Osteocyte (in vitro differentiated cells): ENCODE measurements at places on chromosomes 2 and 18. TPM values are rescaled to one million over a fixed set of nuclear protein-coding genes. Genes with fewer than 3 reads are reported as not detected.

DNA sequence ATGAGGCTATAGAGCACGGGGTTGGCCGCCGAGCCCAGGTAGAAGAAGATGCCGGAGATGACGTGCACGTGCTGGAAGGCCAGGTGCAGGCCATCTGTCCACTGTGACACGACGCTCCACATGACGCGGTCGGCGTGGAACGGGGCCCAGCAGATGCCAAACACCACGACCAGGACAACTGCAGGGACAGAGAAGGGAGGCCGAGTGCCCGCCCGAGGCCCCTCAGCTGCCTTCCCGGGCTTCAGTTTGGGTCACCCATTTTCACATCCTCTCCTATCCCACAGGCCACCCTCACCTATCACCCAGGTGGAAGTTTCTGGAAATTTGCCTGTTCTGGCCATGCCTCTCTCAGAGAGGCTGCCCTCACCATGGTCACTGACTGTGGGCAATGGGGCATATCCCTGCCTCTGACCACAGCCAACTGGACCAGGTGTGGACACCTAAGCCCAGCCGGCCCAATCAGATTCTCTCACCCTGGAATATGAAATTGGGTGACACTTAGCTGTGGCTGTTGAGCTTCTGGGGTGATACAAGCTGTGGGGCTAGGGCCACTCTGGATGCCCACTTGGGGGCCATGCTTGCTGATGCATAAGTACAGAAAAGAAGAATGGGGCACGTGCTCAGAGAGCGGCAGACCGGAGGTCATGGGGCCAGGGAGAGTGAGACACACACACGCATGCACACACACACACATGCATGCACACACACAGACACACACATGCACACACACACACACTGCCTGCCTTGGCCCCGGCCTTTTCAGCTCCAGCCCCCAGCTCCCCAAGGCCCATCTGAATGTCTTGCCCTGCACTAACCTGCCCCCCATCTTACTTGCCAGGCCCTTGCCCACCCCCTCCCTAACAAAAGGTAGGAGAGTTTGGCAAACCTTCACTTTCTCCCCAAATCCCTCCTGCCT is 4.7 kb downstream of the NMUR1 start:
- DNase-seq = no peak

DNA sequence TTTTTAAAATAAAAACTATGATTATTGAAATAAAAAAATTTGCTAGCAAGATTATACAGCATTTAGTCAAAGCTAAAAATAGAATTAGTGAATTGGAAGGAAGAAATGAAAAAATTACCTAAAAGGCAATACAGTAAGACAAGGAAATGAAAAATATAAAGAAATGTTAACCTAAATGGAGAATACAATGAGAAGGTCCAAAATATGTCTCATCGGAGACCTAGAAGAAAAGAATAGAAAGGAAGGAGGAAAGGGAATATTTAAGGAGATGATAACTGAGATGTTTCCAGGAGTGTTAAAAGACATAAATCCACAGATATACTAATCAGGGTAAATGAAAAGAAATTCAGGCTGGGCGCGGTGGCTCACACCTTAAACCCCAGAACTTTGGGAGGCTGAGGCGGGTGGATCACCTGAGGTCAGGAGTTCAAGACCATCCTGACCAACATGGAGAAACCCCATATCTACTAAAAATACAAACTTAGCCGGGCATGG is 78.9 kb downstream of the AFF3 start:
- no peak for DNase-seq

DNA sequence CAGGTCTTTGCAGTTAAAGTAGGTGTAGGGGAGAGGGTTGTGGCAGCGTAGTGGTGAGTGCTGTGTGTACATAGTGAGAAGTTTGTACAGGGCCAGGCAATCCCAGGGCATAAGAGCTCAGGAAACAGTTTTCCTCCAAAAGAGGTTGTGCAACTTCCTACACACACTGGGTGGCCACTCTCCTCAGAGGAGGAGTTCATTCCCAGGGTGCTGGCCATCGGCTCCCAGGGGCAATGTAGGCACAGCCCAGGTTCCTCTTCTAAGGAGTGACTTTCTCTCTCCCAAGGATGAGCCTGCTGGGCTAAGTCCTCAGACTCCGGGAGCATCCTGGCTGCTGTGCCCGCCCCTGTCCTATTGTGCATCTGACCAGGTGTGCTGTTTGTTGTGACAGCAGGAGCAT is 3.0 kb downstream of the ACOXL start:
- no peak for DNase-seq

GRCh38 chr2:216769626-216770025 is 74.3 kb upstream of the IGFBP5 start:
- DNase-seq = no peak

DNA sequence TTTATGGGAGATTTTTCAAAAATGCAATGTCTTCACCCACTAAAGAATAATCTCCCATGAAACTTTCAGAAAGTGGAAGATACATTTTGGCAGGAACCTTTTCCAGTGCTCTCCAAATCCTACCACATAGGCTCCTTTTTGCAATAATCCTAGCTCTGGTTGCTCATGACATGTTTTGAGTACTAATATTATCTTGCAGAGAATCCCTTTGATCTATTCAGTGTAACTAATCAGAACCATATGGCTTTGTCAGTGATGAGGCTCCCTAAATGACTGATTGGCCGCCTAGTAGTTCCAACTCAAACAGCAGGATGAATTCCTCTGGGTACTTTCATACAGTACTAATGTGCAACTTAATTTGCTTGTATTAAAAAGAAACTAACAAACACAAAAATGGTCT is 544.0 kb upstream of the FAM98A start:
- no peak for DNase-seq

GRCh38 chr18:54607213-54608027 is 16.4 kb downstream of the DYNAP start:
- no peak for DNase-seq

DNA sequence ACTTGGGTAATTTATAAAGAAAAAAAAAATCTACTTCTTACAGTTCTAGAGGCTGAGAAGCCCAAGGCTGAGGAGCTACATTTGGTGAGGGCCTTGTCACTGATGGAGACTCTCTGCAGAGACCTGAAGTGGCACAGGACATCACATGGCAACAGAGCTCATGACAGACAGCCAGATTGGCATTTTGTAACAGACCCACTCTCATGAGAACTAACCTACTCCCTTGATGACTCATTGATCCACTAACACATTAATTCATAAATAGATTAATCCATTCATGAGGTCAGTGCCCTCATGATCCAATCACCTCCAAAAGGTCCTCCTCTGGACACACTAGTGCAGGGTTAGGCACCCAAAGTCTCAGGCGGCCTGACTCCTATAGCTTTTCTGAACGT is 318.4 kb downstream of the GULP1 start:
- DNase-seq = no peak

DNA sequence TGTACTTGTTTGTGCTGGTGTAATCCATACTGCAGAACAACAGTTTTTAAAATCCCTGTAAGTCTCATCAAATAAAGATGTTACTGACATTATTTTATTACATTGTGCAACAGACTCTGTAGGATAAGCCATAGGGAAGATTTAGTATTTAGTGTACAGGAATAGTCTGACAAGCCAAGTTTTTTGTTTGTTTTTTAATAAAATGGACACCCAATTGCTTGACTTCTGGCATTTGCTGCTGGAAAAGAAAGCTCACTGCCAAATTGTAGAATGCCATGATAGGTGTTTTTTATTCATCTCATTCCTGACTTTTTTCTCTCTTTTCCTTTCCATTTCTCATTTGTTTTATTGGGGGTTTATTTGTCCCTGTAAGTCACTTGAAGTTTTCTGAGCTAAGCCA is 38.1 kb downstream of the SMARCAL1 start:
- no peak for DNase-seq

DNA sequence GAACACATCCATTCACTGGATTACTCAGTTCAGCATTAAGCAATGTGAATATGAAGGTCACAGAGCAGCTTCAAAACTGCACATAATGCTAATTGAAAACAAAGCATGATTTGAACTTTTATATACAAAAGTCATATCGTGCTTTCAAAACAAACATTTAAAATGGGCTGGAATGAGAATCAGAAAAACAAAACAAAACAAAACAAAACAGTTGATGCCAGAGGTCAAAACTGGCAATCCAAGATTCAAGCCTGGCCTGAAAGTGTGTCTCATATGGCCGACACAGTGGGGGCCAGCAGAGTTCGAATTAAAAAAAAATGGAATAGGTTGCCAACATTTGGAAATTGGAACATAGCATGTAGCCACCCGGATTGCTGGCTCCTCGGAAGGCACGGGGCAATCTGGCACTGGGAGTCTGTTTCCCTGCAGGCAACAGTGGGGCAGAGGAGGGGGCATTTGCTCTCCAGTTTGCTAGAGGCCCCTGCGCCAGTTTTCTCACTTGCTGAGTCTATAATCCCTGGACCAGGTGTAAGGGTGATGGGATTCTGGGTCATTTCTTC is 294.4 kb downstream of the ZNF521 start:
- DNase-seq = no peak

Gene TTN
- total RNA-seq = 0.10 TPM in 1 of 2 replicates, not detected in the other

Gene PCARE
- total RNA-seq = not detected in 2 replicates

Gene CNTNAP5
- total RNA-seq = not detected in 2 replicates

Gene MERTK
- 1.2 and 1.5 TPM in 2 replicates for total RNA-seq
